ENCODE measurements at places on chromosomes 6 and 20. TPM values are rescaled to one million over a fixed set of nuclear protein-coding genes. Genes with fewer than 3 reads are reported as not detected.

DNA sequence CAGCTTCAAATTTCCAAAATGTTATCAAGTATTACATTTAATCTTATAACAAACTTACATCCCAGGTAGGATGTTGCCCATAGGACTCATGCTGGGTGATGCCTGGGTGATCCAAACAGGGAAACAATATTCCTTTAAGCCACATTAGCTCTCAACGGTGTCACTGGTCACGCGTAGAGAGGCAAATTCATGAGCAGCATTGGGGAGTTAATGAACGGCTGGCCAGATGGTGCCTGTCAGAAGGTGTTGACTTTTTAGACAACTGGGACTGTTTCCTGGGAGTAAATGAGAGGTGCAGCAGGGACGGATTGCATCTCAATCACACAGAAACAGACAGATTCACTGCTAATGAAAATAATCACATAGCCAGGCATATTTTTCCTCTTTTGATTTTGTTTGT, 83.3 kb upstream of the ID4 start:
- DNase-seq, result no peak

- DNase-seq, result no peak
These were observed 4.8 kb downstream of the CRISP3 start for GRCh38 chr6:49739423-49739822.

DNA sequence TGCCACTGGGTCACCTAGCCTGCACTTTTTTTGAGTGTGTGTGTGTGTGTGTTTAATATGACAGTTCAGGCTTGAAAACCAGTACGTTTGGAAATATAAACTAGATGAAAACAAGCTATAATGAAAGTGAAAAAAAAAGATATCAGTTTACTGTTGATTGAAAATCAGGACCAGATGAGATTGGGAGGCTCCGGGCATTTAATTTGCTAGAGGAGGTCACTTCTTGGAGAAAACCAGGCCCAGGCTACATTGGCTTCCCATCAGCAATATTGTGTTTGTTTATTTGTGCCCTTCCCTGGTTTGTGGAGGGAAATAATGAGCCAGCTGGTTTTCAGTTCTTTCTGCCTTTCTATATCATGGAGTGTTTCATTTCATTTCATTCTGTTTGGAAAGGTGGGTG, 246.6 kb upstream of the JAG1 start:
- no peak for DNase-seq

- DNase-seq, result no peak
These were observed 1.5 kb downstream of the ZBTB22 start for GRCh38 chr6:33315793-33316602.

- DNase-seq, result peak; percentile 68
These were observed at the start of gene SAMD5 for GRCh38 chr6:147508042-147508865. TSS of gene SAMD5 (plus strand) at chr6:147508690. CDS start at chr6:147508929, 239 bp downstream.

GRCh38 chr20:45011108-45011526, 44.8 kb downstream of the STK4 start:
- DNase-seq, result peak; percentile 80

DNA sequence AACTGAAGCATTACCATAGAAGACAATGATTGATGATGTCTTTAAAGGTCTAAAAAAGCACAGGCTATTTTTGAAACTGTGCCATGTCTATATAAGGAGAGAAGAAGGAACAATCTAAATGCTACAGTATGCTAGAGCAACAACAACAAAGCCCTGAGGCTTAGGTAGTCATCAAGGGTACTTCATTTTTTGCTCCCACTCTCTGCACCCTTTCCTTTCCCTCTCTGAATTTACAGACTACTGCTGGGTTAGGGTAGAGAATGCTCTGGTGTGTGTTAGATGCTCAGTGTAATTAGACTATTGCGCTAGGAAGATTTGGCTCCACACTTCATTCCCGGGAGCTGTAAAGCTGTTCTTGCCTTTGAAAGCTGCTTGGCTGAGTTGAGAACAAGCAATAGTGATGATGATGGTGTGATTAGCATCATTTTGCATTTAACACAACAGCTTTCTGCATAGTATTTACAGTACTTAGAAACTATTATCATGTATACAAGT, 1262.5 kb upstream of the CITED2 start:
- no peak for DNase-seq

GRCh38 chr20:58256842-58257241, 28.4 kb upstream of the ANKRD60 start:
- no peak for DNase-seq

GRCh38 chr20:20022498-20022897, 5.3 kb downstream of the NAA20 start:
- no peak for DNase-seq

DNA sequence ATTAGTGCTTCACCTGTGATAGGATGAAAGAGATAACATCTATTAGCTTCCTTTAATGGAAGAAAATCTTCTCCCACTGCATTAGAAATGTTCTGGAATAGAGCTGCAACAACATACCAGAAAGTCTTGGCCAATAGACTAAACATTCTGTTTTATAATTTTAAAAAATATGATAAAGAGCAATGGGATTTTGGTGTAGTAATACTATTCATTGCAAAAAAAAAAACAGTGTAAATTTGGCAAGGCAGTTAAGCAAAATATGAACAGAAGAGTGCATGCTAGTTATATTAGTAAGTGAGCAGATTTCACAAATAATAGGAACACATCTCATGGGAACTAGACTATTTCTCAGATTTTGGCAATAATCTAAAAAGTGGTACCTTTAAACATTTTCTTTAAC, 43.3 kb downstream of the SOX4 start:
- DNase-seq, result peak; percentile 7

DNA sequence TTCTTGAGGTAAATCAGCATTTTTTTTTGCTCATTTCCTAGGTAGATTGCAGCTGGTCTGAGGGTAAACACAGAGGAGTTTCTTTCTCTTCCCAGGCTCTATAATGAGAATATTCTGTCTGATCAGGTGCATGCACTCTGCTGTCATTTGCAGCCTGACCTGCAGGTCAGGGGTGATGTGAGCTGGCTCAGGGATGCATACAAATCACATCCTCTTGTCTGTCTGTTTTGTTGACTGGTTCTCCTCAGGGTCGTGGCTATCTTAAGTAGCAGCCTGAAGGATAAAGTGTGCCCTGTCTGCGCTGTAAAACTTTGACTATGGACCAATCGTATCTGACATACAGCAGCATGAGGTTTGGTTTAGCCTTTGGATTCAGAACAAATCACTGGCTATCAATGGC, 183.4 kb upstream of the POU3F2 start:
- DNase-seq, result no peak

GRCh38 chr6:144725736-144726522, 440.8 kb downstream of the UTRN start:
- no peak for DNase-seq

DNA sequence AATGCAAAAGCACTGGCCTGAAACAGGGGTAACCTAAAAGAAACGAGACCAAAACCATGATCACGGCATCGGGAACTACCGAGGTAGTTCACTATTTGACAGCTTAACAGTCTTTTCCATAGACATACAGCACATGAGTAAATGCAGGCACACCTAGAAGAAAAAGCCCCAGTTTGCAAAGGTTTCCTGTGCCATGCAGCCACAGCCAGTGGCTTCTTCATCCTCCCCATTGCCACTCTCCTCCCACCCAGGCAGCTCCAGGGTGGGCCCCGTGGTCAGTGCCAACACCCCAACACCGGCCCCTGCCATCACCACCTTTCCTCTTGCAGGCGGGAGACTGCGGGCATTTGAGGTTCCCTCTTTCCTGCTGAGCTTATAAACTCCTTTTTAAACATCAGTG, 115.4 kb downstream of the SLC23A2 start:
- no peak for DNase-seq

DNA sequence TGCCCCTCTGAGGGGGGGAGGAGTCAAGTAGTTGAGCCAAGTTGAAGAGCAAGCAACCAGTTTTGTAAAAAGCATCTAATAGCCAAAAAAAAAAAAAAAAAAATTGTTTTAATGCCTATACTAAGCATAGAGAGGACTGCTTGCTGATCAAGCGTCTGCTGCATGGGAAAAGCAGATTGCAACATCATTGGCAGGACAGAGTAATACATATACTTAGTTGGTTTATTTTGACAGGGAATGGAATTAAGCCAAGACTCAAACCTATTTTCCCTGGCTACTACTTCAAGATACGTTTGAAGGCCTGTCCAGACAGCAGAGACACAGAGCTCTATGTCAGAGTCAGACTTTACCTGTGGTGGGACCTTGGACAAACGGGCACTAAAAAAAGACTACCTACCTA, 120.5 kb downstream of the RTN4IP1 start:
- DNase-seq, result peak; percentile 52

DNA sequence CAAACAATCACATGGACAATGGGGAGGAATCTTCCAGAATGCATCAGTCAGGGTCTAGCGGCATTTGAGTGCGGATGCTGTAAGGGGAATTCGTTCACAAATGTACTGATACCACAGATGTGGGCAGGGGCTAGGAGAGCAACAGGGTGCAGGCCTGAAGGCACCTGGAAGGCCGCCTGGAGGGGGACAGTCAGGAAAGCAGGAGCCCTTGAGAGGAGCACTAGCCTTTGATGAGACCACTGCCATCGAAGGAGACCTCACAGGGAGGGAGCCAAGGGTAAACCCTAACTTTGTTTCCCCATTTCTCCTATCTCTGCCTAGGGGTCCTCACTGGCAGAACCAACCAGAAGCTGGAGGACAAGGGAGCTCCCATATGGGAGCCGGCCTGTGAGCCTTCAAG, 38.2 kb downstream of the MYB start:
- DNase-seq, result no peak

DNA sequence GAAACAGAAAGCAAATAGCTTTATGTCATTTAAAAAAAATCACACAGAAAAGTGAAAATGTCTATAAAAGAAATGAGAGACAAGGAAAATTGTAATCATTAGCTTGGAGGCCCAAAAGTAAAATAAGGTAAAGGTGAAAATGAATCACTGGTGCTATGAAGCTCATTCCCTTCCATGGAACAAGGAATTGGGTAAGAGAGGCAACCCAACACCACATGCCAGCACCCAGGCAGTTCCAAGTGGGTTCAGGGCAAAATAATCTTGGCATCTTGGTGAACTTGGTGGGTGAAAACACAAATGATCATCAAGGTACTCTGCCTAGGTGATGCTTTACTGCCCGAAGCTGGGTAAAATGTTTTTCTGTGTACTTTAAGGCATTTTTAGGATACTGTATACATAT, 16.7 kb downstream of the CST4 start:
- DNase-seq, result no peak

DNA sequence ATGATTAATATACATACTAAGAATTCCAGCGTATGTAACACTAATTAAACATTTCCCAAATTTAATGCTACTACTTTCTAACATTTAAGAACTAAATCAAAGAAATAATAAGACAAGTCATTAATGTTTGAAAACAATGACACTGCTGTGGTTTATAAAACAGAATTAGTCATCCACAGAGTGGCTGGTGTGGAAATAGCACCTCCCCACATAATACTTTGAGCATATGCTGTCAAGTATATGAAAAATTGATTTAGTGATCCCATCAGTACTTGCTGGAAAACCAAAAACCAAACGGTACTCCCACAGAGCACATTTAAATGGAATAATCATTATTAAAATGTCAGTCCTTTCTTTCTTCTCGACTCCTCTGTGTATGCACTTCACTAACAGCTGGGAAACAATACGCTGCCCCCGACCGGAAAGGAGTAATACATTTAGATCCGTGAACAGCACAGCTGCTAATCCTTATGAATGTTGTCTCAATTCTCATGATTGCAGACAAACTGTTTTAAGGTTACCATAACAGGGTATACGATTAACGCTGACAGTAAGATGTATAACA, 78.4 kb downstream of the PREP start:
- DNase-seq, result no peak

GRCh38 chr6:76982476-76983199, 480.7 kb downstream of the HTR1B start:
- DNase-seq, result peak; percentile 3

DNA sequence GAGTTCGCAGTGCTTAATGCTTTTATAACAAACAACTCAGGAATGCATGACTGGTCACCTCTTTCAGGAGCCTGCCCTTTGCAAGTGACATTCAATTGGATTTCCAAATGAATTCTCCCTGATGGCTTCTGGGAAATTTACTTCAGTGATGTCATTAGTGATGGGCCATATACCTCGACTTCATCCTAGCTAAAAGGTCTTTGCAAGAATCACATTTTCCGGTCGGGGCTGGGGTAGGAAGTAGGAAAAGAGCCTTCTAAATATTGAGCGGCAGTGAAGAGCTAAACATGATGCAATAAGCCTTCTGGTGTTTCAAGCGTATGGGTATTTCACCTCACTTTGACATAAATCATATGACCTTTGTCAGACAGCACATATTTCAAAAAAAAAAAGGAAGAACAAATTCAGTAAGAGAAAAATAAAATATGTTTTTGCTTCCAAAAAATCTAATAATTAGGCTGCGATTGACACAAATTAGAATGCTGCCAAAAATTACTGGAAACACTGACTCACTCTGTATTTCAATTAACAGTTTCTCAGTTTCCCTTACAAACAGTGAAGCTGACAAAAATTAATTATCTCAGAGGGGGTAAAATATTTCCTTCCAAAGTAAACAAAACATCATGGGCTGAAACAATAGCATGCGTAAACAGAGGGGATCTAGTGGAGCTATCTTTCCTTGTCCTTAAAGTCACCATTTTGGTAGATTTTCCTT, 39.8 kb downstream of the ADTRP start:
- no peak for DNase-seq

DNA sequence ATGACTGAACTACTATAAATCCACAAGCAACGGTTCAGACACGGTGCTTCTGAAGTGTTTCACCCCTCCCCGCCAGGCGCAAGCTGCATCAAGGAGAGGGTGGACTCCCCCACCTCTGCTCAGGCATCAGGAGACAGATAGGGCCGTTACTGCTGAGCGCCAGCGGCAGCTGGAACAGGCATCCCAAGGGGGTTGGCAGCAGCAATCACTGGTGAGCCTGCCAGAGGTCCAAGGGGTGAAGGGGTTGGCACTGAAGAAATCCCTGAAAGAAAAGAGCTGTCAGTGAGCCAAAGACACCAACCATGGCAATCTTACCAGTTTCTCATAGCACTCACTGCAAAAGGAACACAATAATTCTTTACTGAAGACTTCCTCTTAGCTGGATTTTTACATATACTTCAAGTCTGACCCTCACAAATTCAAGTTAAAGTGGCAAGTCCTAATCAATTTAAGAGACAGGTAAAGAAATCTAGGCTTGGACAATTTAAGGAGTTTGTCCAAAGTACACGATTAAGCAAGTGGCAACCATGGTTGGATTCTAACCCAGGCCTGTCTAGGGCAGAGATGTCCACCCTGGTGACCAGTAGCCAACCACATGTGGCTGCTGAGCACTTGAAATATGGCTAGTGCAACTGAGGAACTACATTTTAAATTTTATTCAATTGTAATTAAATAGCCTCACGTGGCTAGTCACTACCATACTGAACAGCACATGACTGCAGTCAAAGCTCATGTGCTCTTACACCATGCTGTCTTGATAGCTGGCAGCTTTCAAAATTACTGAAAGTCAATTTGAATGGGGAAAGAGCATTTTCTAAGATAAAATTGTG, 21.7 kb upstream of the TBC1D20 start:
- no peak for DNase-seq

- no peak for DNase-seq
These were observed 126.0 kb downstream of the ADGRB3 start for GRCh38 chr6:68760941-68761676.

The RPS10 gene
- 3,662 TPM for total RNA-seq

The RFX6 gene
- not detected for total RNA-seq

The LAMP5 gene
- total RNA-seq, result under 0.01 TPM

The BMP2 gene
- 0.18 TPM for total RNA-seq

The CRISP2 gene
- not detected for total RNA-seq

The SLC32A1 gene
- total RNA-seq, result not detected

The FOXS1 gene
- total RNA-seq, result not detected

The PNLDC1 gene
- total RNA-seq, result not detected
